ENCODE measurements at places on chromosomes 1 and 21.

DNA sequence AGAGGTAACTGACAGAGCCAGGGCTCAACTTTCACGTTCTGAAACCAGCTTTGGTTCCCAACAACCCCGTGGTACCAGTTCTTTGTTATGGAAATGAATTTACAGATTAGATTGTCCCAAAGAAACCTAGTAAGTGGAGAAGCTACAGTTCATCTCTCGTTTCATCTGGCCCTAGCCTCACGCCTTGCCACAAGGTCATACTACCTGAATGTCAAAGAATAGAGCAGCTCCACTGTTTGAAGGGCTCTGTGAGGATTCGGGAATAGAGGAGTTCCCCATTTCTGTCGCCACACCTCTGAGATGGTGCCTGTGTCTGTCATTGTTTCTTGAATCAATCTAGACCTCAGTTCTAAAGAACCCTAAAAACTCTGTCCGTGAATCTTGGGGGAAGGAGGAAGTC is 15.0 kb upstream of the CDC42 start:
- DNase-seq: no peak

DNA sequence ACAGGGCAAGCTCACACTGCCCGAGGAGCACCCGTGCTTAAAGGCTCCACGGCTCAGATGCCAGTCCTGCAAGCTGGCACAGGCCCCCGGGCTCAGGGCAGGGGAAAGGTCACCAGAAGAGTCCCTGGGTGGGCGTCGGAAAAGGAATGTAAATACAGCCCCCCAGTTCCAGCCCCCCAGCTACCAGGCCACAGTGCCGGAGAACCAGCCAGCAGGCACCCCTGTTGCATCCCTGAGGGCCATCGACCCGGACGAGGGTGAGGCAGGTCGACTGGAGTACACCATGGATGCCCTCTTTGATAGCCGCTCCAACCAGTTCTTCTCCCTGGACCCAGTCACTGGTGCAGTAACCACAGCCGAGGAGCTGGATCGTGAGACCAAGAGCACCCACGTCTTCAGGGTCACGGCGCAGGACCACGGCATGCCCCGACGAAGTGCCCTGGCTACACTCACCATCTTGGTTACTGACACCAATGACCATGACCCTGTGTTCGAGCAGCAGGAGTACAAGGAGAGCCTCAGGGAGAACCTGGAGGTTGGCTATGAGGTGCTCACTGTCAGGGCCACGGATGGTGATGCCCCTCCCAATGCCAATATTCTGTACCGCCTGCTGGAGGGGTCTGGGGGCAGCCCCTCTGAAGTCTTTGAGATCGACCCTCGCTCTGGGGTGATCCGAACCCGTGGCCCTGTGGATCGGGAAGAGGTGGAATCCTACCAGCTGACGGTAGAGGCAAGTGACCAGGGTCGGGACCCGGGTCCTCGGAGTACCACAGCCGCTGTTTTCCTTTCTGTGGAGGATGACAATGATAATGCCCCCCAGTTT is 1.3 kb downstream of the CELSR2 start:
- DNase-seq: no peak

GRCh38 chr1:35856964-35857363 is 26.0 kb upstream of the AGO1 start:
- no peak for DNase-seq

- DNase-seq: no peak
These were observed 22.7 kb downstream of the UTP25 start for GRCh38 chr1:209850342-209850979.

DNA sequence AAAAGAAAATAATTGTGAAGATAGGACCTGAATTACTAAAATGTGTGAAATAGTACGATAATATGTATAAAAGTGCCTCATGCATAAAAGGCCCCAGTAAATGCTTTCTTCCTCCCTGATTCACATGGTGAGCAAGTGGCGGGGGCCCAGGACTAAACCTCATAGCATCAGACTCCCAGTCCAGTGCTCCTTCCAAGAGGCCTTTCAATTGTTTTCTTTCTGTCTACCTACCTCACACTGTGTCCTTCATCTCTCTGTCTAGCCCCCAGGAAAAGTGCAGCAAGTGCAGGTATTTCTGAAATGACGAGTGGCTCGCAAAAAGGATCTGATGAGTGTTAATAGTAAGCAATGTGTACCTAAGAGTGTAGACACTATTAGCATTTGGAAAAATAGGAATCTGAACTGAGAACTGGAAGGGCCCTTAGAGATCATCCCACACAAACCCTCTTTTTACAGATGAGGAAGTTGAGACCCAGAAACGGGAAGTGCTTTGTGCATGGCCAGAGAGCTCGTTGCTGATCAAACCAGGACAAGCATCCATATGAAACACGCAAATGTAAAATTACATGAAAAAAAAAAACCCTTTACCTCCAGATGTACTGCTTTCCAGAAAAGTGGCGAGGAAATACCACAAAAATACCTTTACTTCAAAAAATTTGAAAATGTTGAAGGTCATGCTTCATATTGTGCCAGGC is 118.2 kb upstream of the HOOK1 start:
- no peak for DNase-seq

- DNase-seq: no peak
These were observed 6.7 kb downstream of the GORAB start for GRCh38 chr1:170538687-170539086.

- DNase-seq: no peak
These were observed 153.8 kb downstream of the MRPL39 start for GRCh38 chr21:25453524-25453923.

GRCh38 chr1:114517348-114517747 is 6.3 kb upstream of the TRIM33 start:
- no peak for DNase-seq

DNA sequence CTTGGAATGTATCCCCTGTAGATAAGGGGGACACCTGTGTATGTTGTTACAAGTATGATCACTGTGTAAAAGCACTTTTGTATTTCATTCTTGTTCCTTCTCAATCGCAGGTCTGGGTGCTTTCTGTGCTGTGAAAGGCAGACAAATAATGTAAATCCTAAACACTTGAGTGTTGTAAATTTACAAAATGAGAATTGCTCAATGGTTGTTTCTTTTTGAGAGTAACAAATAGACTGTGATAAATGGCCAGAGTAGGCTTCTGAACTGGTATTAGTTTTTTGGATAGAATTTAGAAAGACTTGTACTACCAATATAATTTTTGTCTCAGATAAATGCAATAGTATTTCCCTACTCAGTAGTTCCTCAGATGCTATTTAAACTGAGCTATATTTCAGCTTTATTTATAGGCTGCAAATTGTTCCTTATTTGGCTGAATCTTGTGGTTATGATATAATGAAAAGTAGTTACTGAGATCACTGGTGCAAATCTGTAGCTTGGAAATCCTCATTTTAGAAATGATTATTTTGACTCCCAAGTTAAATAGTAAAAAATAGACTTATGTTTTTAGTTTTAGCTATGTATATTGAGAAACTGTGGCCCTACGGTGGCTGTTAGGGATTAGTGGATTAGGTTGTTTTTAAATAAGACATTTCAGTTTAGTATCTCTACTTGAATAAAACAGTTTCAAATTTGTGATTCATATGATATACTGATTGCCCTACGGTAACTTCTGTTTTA is 9.2 kb downstream of the BACH1 start:
- DNase-seq: no peak

- no peak for DNase-seq
These were observed 269.2 kb upstream of the NRIP1 start for GRCh38 chr21:15333951-15334350.

- DNase-seq: no peak
These were observed 9.7 kb upstream of the IFI16 start for GRCh38 chr1:159000070-159000409.

DNA sequence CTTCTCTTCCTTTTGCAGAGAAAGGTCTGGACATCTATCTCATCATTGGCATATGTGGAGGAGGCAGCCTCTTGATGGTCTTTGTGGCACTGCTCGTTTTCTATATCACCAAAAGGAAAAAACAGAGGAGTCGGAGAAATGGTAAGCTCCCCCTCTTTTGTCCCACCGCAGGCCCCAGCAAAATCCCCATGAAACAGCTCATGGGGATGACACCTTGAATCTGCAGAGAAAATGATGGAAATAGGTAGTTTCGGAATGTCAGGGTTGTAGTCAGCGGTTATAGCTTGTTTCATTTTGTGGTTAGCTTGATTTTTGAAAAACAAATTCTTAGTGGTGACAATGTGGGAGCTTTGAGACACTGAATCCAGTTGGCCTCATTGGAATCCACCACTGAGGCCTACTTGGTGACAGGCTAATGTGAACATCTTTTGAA is 10.3 kb downstream of the CD2 start:
- no peak for DNase-seq

Data from iPS DF 6.9 (cell line).